ENCODE measurements at places on chromosomes 1 and 21.

DNA sequence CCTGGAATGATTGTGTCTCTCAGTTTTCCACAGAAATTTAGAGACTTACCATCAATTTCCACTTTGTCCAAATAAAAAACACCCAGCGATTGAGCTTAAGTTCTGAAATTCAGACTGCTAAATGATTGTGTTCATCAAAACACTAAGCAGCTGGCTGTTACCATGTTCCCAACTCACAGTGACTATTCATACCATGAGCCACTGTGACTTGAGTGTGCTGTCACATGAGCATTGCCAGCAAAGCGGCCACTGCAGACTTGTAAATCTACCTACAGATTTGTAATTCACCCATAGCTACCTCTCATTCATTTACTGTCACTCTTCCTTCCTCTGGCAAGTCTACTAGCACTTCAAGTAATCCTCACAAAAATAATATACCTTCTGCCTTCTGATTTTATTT, 17.2 kb upstream of the PRKAB2 start:
- DNase-seq: no peak

DNA sequence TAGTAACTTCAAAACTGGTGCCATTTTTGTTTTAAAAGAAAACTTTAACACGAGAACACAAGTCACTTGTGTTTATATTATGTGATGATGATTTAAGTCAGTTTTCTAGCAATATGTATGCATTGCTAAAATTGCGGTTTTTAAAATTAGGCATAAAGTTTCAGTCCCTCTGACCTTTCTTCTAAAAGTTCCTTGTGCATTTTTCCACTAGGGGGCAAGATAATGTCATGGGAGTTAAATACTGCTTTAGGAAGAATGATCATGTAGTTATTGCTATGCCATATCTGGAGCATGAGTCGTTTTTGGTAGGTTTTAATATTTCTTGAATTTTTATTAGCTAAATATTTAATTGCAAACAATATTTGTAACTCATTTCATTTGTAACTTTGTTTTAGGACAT, 10.7 kb downstream of the CDC7 start:
- peak; percentile 54 for DNase-seq

- DNase-seq: no peak
Measured at GRCh38 chr21:29885491-29885890, 54.3 kb downstream of the GRIK1 start.

- no peak for DNase-seq
Measured at GRCh38 chr1:48266576-48266975, 44.1 kb downstream of the SLC5A9 start.

GRCh38 chr1:201883266-201883665, 5.4 kb upstream of the SHISA4 start:
- DNase-seq: no peak

GRCh38 chr1:60831780-60832179, 250.6 kb upstream of the NFIA start:
- no peak for DNase-seq

GRCh38 chr1:38301040-38301439, 254.4 kb upstream of the POU3F1 start:
- no peak for DNase-seq

- no peak for DNase-seq
Measured at GRCh38 chr1:17857996-17858395, 102.9 kb downstream of the ACTL8 start.

DNA sequence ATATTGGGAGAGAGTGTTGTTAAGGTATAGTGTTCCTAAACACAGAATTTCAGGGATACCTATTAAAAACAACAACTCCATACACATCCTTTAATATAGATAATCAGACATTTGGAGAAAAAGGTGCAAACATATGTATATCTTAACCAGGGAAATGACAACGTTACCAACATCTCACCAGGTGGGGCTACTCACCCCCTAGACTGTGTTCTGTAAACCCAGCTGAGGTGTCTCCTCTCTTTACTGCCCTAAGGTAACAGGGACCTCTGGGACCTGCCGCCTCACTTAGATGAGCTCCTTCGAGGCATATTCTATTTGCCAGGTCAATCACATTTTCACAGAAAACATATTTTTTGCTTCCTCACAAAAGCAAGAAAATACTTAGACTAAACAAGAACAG, 13.4 kb downstream of the RRAGC start:
- no peak for DNase-seq

- DNase-seq: no peak
Measured at GRCh38 chr1:63533931-63534330, 10.6 kb downstream of the EFCAB7 start.

DNA sequence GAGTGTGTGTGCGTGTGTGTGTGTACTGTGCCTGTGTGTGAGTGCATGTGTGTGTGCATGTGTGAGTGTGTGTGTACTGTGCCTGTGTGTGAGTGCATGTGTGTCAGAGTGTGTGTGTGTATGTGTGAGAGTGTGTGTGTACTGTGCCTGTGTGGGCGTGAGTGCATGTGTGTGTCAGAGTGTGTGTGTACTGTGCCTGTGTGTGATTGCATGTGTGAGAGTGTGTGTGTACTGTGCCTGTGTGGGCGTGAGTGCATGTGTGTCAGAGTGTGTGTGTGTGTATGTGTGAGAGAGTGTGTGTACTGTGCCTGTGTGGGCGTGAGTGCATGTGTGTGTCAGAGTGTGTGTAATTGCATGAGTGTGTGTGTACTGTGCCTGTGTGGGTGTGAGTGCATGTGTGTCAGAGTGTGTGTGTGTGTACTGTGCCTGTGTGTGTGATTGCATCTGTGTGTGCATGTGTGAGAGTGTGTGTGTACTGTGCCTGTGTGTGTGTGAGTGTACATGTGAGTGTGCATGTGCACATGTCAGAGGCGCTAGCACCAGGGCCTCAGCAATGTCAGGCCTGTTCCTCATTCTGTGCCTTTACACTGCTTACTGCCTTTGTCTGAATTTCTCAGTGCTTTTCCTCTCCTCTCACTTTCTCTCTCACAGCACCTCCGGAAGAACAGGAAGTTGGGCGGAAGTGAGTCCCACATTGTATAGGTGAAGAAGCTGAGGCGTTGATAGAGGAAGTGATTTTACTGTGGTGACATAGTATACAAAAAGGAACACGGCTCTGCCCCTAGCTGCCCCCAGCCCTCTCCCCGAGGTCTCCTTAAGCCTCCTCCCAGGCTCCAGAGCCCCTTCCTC, 4.9 kb downstream of the SLC5A9 start:
- no peak for DNase-seq

- DNase-seq: no peak
Measured at GRCh38 chr1:9269078-9269501, 23.6 kb upstream of the SPSB1 start.

DNA sequence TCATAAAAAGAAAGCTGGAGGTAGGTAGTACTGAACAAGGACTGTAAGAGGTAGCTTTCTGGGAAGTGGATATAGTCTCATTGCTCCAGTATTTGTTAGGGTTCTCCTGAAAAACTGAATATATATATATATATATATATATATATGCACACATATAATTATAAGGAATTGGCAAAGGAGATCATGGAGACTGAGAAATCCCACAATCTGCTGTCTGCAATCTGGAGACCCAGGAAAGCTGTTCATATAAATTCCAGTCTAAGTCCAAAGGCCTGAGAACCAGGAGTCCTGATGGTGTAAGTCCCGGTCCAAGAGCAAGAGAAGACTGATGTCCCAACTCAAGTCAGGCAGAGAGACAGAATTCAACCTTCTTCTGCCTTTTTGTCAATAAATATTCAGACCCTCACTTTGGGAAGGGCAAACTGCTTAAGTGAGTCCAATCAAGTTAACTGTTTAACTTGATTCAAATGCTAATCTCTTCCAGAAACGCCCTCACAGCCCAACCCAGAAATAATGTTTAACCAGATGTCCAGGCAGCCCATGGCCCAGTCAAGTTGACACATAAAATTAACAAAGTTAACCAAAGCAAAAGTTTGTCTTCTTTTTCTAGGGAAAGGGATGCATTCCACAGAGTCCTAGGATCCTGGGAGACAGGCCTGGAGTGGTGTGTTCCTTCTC, 225.3 kb upstream of the KAZN start:
- no peak for DNase-seq

DNA sequence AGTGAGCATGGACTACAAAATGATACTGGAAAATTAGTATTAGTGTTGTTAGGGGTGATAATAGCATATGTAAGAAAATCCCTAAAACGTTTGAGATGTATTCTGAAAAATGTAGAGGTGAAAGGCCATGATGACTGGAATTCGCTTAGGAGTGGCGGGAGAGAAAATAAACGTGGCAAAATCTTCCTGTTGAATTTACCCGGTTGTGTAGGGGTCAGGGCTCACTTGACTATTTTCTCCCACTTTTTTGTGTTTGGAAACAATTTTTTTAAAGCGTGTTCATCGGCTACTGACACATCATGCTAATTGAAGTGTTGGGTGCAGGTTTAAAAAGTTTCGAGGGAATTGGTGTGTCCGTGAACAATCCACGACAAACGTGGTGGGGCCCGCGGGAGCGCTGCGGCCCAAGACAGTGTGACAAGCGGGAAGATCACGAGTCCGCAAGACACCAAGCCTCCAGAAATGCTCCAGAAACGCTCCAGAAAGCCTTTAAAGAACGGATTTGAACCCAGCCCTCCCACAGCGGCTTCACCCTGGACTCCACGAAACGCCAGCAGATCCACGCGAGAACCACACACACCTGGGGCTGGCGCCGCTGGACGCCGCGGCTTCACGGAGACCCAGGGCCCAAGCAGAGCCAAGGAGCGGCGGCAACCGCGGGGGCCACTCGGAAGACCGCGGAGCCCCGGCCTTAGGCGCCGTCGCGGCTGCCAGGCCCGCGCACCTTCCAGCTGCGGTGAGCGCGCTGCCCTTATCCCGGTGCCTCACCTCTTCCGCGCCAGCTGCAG, 573 bp downstream of the PSMG1 start:
- no peak for DNase-seq

DNA sequence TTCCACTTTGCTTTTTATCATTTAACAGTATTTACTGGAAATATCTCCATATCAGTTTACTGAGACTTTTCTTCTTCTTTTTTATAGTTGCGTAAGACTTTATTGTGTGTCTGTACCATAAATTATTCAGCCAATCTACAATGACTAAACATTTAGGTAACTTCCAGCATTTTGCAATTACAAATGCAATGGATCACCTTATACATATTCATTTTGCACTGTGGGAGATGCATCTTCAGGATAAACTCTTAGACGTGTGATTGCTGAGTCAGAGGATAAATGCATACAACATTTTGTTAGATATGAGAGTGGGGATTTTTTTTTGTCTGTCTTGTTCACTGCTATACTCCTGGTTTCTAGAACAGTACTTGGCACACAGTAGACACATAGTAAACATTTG, 95.7 kb upstream of the GCLM start:
- no peak for DNase-seq

DNA sequence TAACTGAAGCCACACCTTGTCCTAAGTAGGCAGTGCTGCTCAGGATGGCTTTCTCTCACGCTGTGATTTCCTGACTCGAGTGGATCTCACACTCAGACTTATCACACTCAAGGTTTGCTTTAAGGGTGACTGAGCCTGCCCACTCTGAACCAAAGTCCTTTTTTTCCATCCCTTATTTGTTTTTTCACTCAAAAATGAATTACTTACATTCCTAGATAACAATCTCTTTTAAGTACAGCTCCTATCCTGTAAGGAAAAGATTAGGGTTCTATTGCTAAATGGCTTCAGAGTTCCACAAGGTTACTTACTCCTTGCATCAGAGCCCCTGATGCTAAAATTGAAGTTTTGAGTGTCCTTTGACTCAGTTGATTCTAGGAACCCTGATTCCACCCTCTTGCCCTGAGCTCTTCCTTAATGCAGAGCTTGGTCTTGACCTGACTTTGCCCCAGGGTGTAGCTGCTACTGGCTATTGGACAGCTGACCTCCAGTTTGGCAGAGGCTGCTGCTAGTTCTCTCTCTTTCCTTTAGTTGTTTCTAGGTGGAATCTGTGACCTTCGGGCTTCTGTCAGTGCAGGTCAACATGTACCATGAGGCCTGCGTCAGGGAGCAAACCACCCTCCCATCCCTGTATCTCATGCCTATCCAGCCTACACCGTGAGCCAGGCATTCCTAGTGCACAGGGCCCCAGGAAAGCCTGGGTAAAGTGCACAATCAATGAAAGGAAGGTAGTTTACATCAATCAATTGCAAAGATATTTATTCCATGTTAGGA, 80.1 kb upstream of the CD55 start:
- DNase-seq: no peak

DNA sequence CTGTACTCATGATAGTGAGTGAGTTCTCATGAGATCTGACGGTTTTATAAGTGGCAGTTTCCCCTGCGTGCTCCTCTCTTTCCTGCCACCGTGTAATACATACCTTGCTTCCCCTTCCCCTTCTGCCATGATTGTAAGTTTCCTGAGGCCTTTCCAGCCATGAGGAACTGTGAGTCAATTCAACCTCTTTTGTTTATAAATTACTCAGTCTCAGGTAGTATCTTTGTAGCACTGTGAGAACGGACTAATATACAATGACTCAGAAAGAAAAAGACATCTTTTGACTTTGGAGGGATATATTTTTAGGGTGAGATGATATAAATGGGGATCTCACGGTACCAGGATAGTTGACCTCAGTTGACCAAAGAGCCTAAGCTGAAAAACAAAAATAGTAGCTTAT, 74.7 kb upstream of the BACH1 start:
- DNase-seq: no peak

- DNase-seq: no peak
Measured at GRCh38 chr1:107264561-107264960, 123.7 kb downstream of the NTNG1 start.

- DNase-seq: no peak
Measured at GRCh38 chr1:15173863-15174614, 20.5 kb downstream of the TMEM51 start.

DNA sequence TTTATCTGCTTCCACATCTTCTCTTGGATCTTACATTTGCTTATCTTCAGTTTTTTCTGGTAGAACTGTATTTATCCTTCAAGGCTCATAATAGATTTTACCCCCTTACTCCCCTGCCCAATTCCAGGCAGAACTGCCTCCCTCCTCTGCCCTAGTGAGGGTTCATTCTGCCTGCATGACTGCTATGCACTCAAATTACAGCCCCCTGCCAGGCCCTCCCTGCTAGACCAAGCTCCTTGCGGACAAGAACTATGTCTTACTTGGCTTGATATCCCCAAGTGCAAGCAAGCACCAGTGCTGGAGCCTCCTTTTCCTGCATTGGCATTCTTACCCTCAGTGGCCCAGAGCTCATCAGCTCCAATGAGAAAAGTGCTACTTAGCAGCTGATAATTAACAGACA, 18.1 kb downstream of the MAPKAPK2 start:
- DNase-seq: peak; percentile 57

- DNase-seq: no peak
Measured at GRCh38 chr1:64320922-64321614, 117.6 kb downstream of the UBE2U start.
